ENCODE measurements at places on chromosomes 16 and 17. TPM values are rescaled to one million over a fixed set of nuclear protein-coding genes. Genes with fewer than 3 reads are reported as not detected.

GRCh38 chr16:75997606-75998005 is 271.3 kb upstream of the CPHXL start:
- H3K27me3 ChIP-seq = no peaks in the 10 kb centered on the region
- H3K27ac ChIP-seq = no peak overlapping the region
- H3K4me3 ChIP-seq = no peak overlapping the region
- peak; percentile 27 for DNase-seq
- no peaks in the 10 kb centered on the region for H3K36me3 ChIP-seq

The CHRNE gene
- total RNA-seq = not detected

GRCh38 chr17:48307814-48308411 is 122.1 kb downstream of the SKAP1 start:
- H3K36me3 ChIP-seq = no peaks in the 10 kb centered on the region
- no peak overlapping the region for H3K4me3 ChIP-seq
- peak; percentile 58 for DNase-seq
- H3K4me1 ChIP-seq = no peaks in the 10 kb centered on the region
- H3K27ac ChIP-seq = no peak overlapping the region

DNA sequence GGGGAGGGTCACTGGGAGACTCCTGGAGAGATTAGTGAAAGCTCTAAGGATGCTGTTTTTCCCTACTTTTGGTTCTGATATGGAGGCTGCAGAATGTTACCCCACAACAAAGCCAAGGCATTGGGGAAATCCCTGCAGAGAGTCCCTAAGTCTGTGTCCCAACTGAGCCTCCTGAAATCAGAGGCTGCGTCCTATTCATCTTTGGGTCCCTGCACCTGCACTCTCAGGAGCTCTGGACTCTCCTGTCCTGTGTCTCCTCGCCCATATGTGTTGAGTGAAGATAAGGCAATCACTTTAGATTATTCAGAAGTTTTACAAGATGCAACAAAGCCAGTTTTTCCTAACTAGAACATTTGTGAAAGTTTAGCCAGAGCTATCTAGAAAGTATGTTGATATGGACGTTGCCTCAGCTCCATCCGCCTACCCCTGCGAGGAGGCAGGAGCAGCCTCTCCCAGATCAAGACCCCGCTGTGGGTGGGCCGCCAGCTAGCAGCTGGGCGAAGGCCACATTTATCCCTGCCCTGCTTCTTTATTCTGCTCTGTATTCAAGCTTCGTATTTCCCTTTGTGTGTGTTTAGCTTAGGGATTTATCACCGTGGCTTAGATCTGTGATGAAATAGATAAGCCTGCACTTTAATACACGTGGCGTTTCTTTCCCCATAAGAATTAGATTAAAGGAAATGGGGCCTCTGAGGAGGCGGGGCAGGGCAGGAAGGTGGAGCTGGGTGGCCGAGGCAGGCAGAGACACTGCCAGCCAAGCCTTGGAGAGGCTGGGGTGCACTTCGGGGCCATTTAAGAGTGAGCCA is 37.4 kb downstream of the SHISA6 start:
- H3K27me3 ChIP-seq = no peaks in the 10 kb centered on the region
- H3K4me3 ChIP-seq = no peak overlapping the region
- DNase-seq = no peak
- H3K36me3 ChIP-seq = no peaks in the 10 kb centered on the region
- no peak overlapping the region for H3K27ac ChIP-seq

The SGCA gene
- total RNA-seq = not detected

DNA sequence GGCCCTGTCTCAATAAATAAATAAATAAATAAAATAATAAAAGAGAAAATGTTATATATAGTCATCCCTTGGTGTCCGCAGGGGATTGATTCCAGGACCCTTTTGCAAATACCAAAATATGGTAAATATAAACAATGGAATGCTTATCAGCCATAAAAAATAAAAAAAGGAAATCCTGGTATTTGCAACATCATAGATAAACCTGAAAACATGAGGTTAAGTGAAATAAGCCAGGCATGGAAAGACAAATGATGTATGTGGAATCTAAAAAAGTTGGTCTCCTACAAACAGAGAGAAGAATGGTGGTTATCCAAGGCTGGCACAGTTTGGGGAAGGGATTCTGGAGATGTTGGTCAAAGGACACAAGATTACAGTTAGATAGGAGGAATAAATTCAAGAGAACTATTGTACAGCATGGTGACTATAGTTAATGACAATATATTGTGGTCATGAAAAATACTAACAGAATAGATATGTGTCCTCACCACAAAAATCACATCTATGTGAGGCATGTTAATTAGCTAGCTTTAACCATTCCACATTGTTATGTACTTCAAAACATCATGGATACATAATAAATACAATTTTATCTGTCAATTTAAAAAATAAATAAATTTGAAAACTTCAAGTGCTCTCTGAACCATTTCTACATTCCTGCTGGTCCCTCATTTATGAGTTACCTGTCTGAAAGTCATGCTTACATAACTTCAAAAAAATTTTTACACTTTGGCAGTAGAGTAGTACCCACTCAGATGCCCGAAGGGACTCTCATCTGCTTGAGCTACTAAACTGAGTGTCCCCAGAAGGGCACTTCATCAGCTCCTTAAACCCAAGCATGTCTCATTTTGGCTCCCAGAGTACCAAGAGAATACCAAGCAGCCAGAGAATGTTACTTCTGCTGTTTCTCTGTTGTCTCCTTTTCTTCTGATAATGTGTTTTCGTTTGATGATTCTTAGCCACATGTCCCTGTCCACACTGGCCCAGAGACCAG is 26.6 kb downstream of the N4BP1 start:
- peak overlapping the region; percentile 17 for H3K27ac ChIP-seq
- no peaks in the 10 kb centered on the region for H3K36me3 ChIP-seq
- no peak overlapping the region for H3K4me3 ChIP-seq
- peaks cover 9% of the 10 kb centered on the region for H3K4me1 ChIP-seq

DNA sequence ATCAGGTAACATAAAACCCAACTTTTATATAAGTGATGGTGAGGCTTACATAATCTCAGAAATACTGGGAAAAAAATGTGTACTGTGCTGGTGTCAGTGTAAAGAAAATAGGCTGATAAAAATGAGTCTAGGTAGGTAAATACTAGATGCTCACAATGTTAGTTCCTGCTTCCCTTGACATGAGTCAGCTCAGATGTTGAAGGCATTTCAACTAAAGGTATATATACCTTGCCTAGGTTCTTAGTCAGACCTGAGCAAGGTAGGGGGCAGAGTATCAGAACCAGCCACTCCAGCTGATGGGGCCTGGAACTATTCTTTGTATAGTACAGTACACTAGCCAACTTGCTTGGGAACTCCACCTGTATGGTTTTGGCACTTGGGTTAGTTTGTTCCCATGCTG is 51.0 kb upstream of the CA10 start:
- H3K27ac ChIP-seq = no peak overlapping the region
- peaks cover 62% of the 10 kb centered on the region for H3K27me3 ChIP-seq
- DNase-seq = no peak
- H3K36me3 ChIP-seq = no peaks in the 10 kb centered on the region

GRCh38 chr17:69572747-69573146 is 158.2 kb downstream of the MAP2K6 start:
- H3K27me3 ChIP-seq = no peaks in the 10 kb centered on the region
- H3K27ac ChIP-seq = no peak overlapping the region
- no peaks in the 10 kb centered on the region for H3K4me1 ChIP-seq
- H3K36me3 ChIP-seq = no peaks in the 10 kb centered on the region
- no peak for DNase-seq
- H3K4me3 ChIP-seq = no peak overlapping the region

- peak within 1 kb of the TSS; percentile 56 for H3K27ac ChIP-seq
- H3K4me1 ChIP-seq = peaks cover 20% of the 10 kb centered on the region
- peak within 1 kb of the TSS; percentile 81 for H3K4me3 ChIP-seq
- DNase-seq = peak; percentile 83
Measured at GRCh38 chr17:39699818-39700147, at the start of gene ERBB2. Gene ERBB2, plus strand, starts transcription at chr17:39700064. Its CDS starts 175 bp downstream, at chr17:39700239.

- no peak overlapping the region for H3K27ac ChIP-seq
- H3K4me1 ChIP-seq = no peaks in the 10 kb centered on the region
- DNase-seq = peak; percentile 94
- H3K27me3 ChIP-seq = no peaks in the 10 kb centered on the region
Measured at GRCh38 chr17:8192070-8192815, 2.3 kb upstream of the BORCS6 start.

The DDX28 gene
- 11.7 TPM for total RNA-seq

The VASN gene
- total RNA-seq = 4.0 TPM

The SLFN14 gene
- total RNA-seq = not detected

- H3K36me3 ChIP-seq = no peaks in the 10 kb centered on the region
- no peak overlapping the region for H3K4me3 ChIP-seq
- peaks cover 85% of the 10 kb centered on the region for H3K27me3 ChIP-seq
- no peak for DNase-seq
- no peaks in the 10 kb centered on the region for H3K4me1 ChIP-seq
Measured at GRCh38 chr16:73505577-73505976, 457.6 kb upstream of the ZFHX3 start.

Data from MCF 10A (cell line).